ENCODE measurements at places on chromosomes 1 and 21. TPM values are rescaled to one million over a fixed set of nuclear protein-coding genes. Genes with fewer than 3 reads are reported as not detected.

DNA sequence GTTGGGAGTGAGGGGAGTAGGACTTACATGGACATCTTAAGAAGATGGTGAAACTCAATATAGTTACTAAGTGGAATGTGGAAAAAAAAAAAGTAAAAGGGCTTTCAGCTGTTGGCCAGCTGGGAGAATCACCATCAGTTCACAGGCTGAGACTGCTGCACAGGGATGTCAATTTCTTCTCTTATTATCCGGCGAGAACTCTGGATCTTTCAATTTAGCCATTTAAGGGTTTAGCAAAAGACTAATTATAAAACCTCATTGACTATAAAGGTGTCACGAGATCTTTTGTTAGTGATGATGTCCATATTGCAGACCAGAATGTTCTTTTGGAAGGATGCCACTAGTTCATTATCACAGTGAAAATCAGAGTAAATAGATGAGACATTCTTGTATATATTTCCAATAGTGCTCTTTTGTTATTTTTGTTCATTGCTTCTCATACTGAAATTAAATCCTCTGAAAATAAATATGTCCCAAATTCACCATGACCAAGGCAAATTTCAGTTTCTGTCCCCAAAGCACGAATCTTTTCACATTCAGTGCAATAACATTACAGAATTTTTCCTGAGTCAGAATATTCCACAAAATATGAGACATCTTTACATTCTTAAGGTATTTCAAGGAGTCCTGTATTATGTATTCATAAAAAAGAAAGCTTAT, 266.1 kb downstream of the DNM3 start:
- no peak for DNase-seq

DNA sequence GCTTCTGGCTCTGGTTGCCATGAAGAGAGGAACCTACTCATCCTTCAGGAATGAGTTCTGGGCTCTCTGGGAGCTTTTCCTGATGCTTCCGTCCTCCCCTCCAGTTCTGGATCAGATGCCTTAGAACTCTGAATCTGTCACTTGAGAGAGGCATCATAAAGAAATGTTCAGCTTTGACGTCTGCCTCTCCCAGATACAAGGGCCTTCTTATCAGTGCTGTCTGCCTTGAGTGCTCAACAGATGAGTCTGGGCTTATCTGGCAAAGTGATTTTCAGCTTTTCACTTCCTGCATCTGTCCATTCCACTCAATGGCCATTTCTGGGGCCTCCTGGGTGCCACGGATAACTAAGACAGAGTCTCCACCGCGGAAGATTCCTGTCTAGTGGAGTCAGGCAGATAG, 12.3 kb upstream of the OTUD3 start:
- no peak for DNase-seq

GRCh38 chr21:28419811-28420210, 572.9 kb downstream of the LTN1 start:
- no peak for DNase-seq

MAEL gene
- not detected for total RNA-seq

PRAMEF13 gene
- not detected for total RNA-seq

DNA sequence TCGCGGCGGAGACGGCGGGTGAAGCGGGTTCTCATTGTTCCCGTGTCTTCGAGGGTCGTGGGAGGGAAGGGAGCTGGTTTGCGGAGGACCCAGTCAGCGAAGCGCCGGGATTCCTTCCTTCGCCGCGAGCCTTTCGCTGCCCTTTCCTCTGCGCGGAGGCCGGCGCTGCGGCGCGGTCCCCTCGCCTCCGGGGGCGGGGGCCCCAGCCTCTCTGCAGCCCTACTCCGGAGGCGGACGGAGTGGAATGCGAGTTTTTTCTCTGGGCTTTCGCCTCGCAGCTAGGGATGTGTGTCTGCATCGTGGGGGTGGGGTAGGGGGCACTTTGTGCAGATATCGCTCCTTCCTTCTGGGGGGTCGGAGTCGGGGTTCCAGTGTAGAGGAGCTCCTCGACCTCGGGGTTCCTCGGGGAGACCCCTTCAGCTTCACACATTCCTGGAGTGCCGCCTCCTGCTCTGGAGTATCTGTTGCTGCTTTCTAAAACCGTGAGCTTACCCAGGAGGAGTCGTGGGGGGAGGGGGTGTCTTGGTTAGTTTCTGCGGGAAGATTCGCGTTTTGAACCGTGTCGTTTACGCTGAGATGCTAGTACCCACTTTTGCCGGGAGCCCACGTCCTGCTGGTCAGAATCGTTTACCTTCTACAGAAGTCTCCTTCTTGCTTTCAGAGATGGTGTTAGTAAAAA, 595 bp downstream of the RNF2 start:
- peak; percentile 32 for DNase-seq
